ENCODE measurements at places on chromosomes 3 and 15. TPM values are rescaled to one million over a fixed set of nuclear protein-coding genes. Genes with fewer than 3 reads are reported as not detected.

Gene SPRED1
- 3.4 TPM for polyA plus RNA-seq

Gene GOLGA6L7
- not detected for polyA plus RNA-seq

GRCh38 chr3:40358454-40358853 is 28.5 kb upstream of the ENTPD3 start:
- no peak for DNase-seq

DNA sequence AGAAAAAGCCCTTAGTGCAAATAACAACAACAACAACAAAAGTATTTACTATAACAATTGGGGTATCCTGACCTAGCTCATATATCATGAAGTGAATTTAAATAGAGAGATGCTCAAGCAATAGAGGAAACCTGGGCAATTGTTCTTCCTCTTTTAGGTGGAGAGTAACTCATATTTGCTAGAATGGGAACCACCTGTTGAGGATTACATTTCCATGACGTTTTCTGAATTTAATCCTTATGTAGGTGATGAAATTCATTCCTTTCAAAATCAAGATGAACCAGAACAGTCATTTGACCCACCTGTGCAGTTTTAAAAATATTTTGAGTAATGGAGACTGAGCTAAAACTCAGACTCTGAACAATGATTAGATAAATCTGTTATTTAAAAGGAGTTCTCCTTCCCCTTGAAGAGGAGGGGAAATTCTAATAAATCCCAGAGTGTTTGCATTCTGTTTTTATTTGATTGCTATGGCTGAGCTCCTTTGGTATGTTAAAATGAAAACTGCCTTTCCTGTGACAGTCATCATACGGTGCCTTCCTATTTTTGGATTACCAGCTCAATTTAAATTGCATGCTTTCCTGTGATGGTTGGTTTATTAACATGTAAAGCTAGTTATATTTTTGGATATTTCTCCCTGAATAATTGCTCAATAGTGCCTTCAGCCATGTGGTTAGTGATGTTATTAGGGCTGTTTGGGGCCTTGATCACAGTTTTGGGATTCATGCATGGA is 24.3 kb downstream of the VPS8 start:
- DNase-seq, result no peak

DNA sequence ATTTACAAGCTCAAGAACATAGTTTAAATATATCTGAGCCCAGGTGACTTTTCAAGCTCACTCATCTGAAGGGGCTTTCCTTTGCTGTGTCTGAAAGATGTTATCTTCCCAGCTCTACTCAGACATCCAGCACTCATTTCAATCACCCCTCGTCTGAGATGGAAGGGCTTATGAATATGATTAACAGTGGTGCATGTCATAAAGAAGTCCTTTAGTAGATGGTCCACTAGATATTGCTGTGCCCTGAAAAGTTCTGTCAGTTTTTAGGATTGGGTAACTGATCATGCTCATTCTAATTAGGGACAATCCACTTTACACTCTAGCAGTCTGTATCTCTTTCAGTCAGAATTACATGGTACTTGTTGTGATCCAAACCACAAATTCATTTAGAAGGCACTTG is 28.3 kb downstream of the RETNLB start:
- DNase-seq, result no peak

Measured in HepG2 (cell line).